Activated T-helper 9 cell treated with anti-CD3 and anti-CD28 coated beads, Interleukin-2, amount 50 U/mL, for 16 hours (primary cell): ENCODE measurements at places on chromosomes 6 and 20.

- no peak for DNase-seq
These were observed 70.3 kb downstream of the HIVEP2 start for GRCh38 chr6:142874676-142875075.

- DNase-seq, result no peak
These were observed 4.3 kb downstream of the ARFRP1 start for GRCh38 chr20:63703471-63703975.

DNA sequence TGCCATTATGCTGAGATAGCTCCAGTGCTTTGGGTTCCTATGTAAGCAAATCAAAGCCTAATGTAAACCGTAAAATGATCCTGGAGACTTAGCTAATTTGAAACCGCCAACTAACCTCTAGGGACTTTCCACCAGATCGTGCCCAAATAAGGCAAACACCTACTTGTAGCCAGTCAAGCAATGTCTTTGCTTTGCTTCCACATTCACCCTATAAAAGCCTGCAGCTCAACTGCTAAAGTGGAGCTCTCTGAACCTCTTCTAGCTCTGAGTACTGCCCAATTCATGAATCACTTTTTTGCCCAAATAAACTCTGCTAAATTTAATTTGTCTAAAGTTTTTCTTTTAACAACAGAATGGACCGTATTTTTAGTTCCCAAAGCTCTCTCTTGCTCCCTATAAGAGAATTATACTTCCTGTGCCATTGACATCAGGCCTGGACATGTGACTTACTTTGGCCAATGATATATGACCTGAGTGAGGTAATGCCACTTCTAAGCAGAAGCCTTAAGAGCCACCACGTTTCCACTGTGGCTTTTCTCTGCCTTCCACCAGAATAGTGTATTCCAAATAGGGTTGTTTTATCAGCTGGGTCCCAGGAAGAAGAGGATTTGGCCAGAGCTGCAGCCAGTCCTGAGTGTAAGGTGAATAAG, 34.8 kb upstream of the PSMF1 start:
- DNase-seq, result no peak

DNA sequence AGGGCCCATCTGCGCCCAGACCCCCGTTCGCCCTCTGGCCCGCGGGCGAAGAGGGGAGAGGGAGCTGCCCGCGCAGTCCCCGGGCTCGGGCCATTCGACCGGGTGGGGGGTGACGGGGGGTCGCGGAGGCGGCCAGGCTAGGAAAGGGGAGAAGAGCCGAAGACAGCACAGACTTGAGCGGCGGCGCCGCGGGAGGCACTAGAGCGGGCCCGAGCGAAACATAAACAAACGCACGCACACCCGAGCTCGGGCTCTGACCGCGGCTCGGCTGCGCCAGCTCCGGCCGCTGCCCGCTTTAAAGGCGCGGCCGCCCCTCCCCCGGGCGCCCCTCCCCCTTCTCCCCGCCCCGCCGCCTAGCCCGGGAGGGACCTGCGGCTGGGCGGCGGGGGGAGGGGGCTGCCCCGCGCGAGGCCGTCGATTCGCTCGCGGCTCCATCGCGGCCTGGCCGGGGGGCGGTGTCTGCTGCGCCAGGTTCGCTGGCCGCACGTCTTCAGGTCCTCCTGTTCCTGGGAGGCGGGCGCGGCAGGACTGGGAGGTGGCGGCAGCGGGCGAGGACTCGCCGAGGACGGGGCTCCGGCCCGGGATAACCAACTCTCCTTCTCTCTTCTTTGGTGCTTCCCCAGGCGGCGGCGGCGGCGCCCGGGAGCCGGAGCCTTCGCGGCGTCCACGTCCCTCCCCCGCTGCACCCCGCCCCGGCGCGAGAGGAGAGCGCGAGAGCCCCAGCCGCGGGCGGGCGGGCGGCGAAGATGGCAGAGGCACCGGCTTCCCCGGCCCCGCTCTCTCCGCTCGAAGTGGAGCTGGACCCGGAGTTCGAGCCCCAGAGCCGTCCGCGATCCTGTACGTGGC, at the start of gene FOXO3:
TSS of gene FOXO3 (plus strand) at position 455 of the 846 bp plus-strand sequence. CDS start at position 747, 292 bp downstream.
- peak; percentile 64 for DNase-seq

DNA sequence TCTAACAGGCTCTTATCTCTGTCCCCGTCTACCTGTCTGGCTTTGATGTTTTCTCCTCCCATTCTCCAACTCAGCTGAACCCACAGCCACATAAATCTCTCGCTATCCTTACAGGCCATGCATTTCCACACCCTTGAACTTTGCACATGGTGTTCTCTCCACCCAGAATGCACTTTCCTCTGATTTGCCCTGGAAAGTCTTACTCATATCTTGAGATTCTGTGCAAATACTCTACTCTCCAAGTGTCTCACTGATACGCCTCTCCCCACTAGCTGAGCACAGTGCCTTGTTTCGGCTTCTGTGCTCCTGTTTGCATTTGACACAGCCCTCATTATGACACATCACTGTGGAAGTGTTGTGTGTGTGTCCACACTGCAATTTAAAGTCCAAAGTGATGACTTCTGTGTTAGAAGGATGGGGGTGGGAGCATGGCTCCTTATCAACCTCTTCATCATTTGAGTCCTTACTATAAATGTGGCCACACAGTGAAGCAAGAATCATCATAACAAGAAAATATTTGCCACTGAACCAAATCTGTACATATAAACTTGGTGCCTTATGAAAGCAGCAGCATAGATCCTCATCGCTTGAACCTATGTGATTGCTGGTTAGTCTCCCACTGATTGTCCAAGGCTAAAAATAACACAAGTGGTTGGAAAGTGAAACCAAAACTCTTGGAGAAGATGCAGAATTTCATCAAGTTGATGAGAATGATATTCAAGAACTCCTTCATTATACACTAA, 5.5 kb upstream of the PRELID3B start:
- DNase-seq, result no peak

DNA sequence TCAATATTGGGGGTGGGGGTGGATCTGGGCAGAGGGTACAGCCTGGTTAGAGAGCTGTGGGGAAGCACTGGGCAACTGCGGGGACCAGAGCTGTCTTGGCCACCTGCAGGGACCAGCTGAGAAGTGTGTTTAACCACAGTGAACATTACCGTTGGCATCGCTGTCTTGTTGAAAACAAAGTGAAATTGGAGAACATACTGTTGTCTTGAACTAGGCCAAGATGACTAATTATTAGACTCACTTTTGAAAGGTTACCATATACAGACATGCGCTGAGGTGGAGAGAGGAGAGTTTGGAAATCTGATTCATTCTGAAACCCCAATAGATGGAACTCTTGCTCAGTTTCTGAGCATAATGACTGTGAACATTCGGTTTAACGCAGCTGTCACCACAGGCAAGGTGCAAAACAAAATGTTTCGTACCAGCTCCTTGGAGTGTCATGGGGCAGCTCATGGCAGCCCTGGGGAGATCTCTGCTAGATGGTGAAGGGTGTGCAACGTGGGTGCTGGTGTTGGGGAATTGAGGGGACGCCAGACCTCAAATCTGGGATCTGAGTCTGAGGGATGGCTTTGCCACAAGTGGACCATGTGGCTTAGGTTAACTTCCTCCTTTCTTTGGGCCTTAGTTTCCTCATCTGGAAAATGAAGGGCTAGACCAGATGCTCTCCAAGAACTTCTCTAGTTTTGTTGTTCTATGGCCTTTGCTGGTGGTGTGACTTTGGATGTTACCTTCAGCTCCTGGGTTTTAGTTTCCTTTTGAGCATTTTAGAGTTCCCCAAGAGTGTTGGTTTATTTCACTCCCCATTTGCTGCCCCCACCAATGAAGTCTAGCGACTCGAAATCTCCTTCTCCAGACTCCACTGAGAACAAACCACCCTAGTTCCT, 24.6 kb upstream of the GTSF1L start:
- DNase-seq, result peak; percentile 30

DNA sequence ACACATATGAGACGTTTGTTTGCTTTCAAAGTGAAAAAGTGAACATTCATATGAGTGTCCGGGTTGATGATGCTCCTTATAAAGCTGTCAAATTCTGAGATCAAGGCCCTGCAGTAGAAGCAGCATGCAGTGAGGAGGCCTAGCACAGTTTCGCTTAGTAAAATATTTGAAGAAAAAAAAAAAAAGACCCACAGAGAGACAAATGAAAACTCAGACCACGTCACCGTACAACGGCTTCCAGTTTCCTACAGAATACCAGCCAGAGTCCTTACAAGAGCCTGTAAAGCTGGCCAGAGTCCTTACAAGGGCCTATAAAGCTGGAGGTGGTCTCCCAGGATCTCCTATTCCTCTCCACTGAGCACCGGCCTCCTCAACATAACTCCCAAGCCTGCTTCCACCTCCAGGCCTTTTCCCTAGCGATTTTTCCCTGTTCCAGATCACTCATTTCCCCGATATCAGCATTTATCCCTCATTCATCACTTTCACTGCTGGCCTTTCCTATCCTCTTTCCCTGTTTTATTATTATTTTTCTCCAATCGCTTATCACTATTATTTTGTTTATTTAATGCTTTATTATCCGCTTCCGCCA, 1.5 kb upstream of the HMGN4 start:
- no peak for DNase-seq

GRCh38 chr20:4216866-4217265, 201.5 kb upstream of the RNF24 start:
- DNase-seq, result no peak

DNA sequence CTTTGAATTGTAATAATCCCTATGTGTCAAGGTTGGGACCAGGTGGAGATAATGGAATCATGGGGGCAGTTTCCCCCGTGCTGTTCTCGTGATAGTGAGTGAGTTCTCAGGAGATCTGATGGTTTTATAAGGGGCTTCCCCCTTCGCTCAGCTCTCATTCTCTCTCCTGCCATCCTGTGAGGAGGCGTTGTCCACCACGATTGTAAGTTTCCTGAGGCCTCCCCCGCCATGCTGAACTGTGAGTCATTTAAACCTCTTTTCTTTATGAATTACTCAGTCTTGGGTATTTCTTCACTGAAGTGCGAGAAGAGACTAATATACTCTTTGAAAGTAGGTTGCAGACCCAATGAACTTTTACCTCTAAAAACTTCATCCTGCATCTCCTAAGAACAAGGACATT, 39.2 kb upstream of the KCNG1 start:
- peak; percentile 13 for DNase-seq

DNA sequence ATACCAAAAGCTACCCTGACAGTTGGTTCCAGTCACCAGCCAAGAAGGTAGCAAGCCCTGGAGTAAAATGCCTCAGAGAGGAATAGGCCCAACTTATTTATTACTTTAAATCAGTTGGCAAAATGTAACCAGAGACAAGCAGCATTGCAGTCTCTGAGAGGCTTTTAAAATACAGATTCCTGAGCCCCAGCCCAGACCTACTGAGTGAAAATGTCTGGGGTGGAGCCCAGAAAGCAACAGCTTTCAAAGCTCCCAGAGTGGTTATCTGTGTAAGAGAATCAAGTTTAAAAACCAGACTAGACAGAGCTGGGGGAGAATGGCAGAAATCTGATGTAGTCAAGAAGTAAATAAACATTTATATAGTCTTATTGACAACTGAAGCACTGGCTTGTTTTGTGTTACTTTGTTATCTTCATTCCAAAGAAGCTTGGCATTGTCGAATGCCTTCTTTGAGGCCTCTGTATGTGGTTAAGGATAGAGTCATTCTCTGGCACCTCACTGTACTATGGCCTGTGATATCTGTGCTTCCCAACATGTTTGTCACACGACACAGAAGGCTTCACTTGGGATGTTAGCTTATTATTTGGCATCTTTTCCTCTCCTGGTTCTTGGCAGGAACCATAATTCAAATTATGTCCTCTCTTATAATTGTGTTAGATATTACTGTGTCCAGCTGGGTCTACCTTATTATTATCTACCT, 313.5 kb downstream of the SLC35F1 start:
- DNase-seq, result no peak

GRCh38 chr6:14344486-14344885, 226.9 kb downstream of the CD83 start:
- no peak for DNase-seq

DNA sequence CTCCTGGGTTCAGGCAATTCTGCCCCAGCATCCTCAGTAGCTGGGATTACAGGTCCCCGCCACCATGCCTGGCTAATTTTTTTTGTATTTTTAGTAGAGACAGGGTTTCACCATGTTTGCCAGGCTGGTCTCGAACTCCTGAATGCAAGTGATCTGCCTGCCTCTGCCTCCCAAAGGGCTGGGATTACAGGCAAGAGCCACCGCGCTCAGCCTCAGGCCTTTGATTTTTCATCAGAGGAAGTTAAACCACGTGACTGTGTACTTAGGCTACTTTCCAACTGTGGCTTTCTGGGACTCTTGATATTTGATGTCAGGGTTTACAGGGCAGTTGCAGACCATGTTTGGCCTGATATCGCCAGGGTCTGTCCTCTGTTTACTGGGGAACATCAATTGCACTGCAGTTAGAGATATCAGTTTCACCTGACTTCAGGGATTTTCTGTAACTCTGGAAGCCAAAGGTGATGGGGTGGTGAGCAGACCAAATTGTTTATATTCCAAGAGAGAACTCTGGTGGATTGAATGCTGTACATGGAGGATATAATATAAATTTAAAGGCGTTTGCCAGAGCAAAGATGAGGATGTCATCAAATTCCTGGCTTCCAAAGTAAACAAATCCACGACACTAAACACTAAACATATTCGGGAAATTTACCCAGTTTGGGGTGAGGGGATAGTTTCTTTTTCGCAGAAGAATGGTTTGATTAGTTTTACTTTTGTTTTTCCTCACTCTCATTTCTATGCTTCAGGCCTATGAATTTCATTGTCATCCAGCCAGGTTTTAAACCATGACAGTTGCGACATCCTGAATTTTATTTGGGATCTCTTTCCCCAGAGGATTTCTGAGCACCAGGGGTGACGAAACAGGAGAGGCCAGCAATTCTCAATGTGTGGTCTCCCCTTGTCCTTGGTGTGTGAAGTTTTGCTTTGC, 4.2 kb downstream of the PSMF1 start:
- no peak for DNase-seq

DNA sequence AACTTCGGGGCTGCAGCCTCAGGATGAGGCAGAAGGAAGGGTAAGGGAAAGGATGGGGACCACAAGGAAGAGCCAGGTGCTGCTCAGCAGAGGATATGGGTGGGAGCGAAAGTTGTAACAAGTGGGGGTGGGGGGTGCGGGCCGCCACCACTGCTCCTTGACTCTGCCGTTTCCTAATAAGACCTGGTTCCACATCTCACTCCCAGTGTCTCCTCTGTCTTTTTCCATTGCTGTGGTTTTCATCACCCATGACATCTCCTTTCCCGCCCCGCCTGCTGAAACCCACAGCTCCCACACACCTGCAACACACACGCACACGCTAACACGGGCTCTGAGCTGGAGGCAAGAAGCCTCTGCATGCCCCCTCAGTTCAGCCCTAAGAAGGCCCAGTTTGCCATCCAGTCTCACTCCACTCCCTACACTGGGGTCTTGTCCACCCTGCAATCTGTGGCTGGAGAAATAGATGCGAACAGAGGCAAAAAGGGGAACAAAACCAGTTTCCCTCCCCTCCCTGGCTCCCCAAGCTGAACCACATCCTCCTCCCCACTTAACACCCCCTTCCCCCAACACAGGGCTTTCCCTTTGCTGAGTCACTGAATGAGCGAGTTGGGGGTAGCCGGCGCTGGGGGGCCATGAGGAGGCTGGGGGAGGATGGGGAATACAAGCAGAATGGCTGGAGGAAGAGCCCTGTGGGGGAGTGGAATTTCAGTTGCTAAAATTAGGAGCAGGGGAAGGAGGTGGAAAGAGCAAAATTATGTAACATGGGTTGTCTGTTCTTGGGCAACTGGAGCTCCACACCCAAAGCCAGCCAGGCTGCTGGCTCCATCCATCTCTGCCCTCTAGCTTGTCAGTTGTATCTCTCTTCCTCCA, 11.5 kb downstream of the NFKBIL1 start:
- DNase-seq, result peak; percentile 66
